ENCODE measurements at places on chromosomes 7 and 10.

- no peak for DNase-seq
Observed at GRCh38 chr7:127993317-127993716, 37.9 kb downstream of the LRRC4 start.

- DNase-seq = peak; percentile 38
Observed at GRCh38 chr10:11515596-11516430, 95.6 kb downstream of the USP6NL start.

GRCh38 chr10:130429809-130430208 is 293.6 kb downstream of the GLRX3 start:
- no peak for DNase-seq

- DNase-seq = no peak
Observed at GRCh38 chr10:79285315-79286197, 61.7 kb upstream of the PPIF start.

DNA sequence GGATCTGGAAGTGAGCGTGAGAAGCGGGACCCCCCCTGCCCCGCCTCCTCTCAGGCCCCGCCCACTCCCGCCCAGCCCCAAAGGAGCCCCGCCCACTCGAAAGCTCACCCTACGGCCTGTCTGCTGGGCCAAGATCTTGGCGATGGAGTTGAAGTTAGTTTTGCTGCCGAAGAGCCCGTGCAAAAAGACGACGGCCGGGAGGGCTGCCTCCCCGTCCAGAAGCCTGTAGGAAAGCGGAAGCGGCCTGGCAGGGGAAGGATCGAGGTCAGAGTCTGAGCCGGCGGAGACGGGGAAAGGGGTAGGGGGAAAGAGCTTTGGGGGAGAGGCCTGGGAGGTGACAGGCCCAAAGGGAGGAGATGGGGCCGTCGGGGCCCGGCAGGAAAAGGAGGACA is 386 bp downstream of the ABHD11 start:
- DNase-seq = peak; percentile 50

DNA sequence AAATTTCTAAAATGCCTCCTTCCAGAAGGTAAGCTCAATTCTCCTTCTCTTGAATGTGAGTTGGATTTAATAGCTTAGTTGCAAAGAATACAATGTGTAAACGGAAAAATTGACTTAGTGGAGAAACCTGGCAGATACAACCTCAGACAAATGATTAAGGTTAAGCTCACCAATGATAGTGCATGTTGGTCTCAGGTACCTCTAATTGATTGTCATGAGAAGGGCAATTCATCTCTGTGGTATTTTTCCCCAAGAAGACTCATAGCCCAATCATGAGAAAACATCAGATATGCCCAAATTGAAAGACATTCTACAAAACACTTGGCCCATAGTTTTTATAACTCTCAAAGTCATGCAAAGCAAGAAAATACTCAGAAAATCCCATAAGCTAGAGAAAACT is 36.2 kb upstream of the TMEM106B start:
- no peak for DNase-seq

GRCh38 chr10:101053516-101053915 is 8.3 kb upstream of the KAZALD1 start:
- DNase-seq = no peak

DNA sequence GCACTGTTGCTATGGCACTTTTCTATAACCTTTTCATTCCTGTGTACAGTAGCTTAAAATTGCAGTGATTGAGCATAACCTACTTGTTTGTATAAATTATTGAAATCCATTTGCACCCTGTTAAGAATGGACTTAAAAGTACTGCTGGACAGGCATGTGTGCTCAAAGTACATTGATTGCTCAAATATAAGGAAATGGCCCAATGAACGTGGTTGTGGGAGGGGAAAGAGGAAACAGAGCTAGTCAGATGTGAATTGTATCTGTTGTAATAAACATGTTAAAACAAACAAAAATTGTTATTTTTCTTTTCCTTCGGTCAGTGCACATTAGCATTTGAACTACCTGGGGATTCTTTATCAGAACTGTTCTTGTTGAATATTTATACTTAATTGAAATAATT is 57.1 kb upstream of the BAMBI start:
- no peak for DNase-seq

DNA sequence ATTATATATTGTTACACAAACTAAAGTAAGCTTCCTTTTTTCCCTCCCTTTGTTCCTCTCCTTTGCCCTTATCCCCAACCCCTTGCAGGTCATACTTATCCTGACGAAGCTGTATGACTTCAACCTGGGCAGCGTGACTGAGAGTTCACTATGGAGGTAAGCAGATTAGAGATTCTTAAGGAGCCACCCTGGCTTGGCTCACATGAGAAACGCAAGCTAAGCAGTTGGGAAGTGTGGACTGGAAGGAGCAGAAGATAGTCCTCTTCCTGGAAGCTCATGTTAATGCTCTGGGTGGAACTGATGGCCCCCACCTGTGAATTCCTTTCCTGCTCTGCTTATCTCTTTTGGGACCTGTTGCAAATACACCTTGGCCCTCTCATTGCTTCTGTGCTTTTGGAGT is 201.6 kb downstream of the SORCS3 start:
- DNase-seq = no peak

DNA sequence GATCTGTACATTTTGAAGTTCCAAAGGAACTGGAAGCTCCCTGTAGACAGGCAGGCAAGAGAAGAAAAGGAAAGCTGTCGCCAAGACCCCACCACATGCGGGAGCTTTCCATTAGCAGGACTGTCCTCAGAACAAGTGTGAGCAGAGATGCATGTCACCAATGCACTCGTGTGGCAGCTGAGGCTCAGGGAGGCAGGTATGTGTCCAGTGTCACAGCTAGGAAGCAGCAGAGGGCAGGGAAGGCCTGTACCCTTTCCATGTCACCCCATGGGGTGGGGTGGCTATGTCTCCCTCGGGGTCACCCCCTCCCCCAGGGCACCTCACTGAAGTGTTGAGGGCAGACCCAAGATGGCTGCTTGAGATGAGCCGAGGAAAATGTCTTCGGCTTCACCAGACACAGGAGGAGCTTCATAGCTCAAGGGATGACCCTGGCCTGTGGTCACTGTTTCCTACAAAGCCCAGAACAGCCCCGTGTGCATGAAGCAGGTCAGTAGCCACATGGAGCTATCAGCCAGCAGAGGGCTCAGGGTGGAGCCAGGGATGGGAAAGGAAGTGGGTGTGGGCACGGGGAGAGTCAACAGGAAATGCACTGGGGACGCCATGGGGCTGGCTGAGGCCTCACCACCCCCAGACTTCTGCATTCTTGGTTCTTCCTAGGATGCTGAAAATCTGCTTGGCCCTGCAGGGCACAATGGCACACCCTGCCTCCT is 96.6 kb downstream of the FAM53B start:
- DNase-seq = peak; percentile 69
